Ovary (tissue), 10 donors: ENCODE measurements at places on chromosomes 13 and 19. TPM values are rescaled to one million over a fixed set of nuclear protein-coding genes. Genes with fewer than 3 reads are reported as not detected.
A peak's percentile ranks its signal among the peaks of the same experiment; 100 is the strongest.

DNA sequence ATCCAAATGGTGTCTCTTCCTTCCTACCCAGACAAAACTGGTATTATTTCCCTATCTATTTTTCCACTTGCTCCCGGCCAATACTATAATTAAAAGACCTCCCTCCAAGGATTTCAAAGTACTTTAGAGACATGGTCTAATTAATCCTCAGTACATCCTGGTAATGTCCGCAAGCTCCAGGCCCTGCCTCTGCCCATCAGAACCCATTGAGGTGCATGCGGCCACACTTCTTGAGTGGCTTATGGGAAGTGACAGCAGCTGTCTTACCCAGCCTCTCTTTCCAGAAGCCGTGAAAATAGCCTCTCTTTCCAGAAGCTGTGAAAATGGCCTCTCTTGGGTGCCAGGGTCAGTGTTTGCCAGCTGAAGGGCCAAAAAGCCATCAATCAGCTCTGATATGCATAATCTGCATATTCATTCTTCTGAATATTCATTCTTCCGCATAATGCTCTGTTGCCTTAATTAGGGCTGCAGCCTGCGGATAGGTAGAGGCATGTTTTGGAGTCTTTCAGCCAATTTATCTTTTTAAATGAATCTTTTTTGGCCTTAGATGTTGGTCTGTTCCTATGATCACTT lies 148.4 kb upstream of the TMTC4 start:
- no peak for DNase-seq

GRCh38 chr13:20993661-20994440 lies 67.5 kb downstream of the LATS2 start:
- no peak for DNase-seq

DNA sequence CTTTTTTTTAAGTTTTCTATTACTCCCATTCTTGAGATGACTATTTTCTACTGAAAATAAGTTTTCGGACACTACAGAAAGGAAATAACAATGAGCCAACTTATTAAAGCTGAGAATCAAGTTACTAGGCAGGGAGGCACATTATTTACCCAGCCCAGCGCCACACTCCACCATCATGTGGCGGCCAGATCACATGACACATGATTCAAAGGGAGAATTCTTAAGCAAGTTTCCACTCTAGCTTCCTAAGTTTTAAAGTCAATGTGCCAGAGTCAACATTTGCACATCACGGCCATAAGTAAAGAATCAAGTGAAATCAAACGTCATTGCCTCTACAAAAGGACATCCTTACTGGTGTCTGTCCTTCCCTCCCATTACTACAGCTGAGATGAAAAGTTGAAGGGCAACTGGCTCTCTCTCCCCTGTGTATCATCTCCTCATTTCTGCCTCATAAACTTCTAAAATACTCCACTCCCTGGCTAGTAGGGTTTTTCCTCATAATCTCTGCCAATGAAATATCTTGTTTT lies 81.7 kb downstream of the KLF12 start:
- DNase-seq: no peak

The ZNF805 gene
- 17.1 TPM for total RNA-seq

The CYP4F12 gene
- 10.6 TPM for total RNA-seq

DNA sequence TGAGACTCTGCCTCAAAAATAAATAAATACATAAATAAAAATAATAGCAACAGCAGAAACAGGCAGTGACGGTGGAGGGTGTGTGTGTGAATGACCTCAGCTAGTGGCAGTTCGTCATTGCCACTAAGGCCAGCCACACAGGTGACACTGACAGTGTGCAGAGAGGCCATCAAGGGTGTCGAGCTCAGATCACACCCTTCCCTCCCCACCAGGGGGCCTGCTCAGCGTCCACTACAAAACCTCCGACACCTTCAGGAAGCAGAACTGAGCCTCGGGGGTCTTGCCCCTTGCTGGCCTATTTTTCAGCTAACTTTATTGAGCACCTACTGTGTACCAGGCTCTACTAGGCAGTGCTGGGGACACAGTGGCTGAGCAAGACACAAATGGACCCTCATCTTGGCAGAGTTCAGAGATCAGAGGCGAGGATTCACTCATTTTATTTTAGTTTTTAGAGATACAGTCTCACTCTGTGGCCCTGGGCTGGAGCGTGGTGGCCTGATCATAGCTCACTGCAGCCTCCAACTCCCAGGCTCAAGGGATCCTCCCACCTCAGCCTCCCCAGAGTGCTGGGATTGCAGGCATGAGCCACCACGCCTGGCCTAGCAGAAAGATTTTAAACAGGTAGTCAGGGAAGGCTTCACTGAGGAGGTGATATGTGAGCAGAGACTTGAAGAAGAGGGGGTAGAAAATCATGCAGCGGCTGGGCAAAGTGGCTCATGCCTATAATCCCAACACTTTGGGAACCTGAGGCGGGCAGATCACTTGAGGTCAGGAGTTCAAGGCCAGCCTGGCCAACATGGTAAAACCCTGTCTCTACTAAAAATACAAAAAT lies 30.3 kb upstream of the SEMA6B start:
- no peak for DNase-seq

- DNase-seq: no peak
Observed at GRCh38 chr13:73985783-73986182, 148.4 kb downstream of the KLF12 start.

The ZNF799 gene
- 3.2 TPM for total RNA-seq

The PALM3 gene
- total RNA-seq: 2.6 TPM

The SUGP1 gene
- 37.3 TPM for total RNA-seq

DNA sequence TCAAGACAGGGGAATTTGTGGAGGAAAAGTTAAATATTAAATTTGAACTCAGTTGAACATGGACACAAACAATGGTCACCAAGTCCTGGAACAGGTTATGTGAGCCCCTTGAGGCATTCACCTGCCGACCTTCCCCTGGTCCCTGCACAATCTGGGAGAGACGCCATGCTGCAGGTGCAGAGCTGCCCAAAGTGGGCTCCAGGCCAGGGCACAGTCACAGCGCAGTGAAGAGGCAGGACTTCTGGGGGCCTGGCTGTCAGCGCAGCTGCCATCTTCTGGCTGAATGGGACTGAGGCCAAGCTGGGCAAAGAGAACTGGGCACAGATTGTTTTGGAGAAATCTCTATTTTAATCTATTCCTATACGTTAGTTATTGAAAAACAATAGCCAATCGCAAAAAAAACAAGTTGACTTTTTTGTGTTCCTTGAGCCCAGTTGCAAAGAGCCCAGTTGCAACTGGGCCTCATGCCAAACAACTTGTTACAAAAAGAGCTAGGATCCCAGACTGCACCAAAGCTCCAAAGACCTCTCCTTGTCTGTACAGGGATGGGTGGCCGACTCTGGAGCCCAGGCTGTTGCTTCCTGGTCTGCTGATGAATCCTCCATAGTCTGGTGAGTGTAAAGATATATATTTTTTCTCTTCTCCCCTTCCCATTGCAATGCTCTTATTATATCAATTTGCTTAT lies 1.2 kb upstream of the ZNF626 start:
- peak; percentile 17 for DNase-seq

- no peak for DNase-seq
Observed at GRCh38 chr13:45179428-45179827, 21.4 kb downstream of the KCTD4 start.
